ENCODE measurements at places on chromosomes 3 and 15.

DNA sequence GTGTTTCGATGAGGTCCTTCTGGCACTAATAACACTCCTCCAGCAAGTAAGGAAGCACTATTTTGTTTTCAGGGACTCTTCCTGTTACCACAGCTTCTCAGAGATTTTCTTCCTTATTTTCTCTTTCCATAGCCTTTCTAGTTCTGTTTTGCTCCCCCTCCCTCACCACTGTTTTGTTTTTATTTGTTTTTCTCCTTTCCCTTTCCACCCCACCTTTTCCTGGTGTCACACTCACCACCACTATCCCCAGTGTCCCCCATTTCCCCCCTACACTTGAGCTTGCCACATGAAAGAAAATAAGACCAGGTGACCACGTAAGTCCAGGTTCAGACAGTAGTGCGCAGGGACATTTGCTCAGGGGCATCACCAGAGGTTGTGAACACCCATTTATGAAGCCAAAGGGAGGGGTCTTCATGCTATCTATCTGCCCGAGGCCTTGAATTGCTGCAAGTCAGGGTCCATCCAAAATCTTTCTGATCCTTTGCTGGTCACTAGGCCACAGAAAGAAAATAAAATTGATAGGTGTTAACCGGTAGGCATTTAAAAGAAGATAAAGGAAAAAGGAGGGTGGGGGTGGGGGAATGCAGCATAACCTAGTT is 1.4 kb upstream of the RFTN1 start:
- DNase-seq, result no peak

GRCh38 chr15:85667491-85668424 is 127.0 kb downstream of the KLHL25 start:
- DNase-seq, result peak; percentile 34

DNA sequence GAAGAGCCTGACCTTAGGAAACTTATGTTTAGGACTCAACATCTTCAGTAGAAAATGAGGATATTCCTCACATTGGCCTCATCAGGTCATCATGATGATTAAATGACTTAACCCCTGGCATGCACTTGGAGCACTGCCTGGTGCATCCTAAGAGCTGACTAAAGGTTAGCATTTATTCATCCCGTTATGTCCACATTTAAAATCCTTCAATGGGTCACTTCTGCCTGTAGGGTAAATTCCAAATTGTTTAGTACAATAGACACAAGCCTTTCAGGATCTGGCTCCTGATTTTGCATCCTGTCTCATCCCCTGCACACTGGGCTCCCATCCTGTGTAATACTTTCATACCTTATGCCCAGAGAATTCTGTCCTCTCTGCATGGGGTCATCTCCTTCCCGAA is 195.2 kb upstream of the MCTP2 start:
- DNase-seq, result no peak

- DNase-seq, result no peak
Measured at GRCh38 chr15:26178640-26179220, 315.6 kb upstream of the ATP10A start.

DNA sequence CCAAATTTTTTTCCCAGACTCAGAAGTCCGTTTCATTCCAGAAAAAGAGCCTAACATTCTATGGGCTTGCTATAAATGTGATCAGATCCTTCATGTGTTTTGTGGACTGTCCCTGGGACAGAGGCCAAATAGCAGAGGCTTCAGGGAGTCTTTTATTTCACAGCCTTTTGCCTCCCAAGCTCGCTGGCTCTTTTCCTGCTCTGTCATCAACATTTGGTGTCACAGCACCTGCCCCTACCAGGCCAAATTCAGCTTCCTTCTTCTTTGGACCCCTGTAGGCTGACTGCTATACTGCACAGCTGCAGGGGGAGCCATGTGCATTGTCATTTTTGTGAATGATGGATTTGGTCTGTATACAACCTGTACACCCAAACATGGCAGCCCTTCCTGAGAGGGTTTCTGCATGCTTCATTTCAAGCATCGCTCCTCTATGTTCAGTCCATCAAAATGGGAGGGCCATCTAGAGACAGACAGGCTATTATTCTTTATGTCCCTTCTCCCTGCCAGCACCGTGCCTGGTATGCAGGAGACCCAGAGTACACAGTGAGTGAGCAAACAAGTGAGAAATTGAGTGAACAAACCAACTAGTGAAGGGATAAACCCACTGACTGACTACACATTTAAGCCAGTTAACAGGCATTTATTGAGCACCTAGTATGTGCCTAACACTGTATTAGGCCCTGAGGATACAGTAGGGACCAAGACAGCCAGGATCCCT is 17.9 kb upstream of the RPP14 start:
- no peak for DNase-seq

DNA sequence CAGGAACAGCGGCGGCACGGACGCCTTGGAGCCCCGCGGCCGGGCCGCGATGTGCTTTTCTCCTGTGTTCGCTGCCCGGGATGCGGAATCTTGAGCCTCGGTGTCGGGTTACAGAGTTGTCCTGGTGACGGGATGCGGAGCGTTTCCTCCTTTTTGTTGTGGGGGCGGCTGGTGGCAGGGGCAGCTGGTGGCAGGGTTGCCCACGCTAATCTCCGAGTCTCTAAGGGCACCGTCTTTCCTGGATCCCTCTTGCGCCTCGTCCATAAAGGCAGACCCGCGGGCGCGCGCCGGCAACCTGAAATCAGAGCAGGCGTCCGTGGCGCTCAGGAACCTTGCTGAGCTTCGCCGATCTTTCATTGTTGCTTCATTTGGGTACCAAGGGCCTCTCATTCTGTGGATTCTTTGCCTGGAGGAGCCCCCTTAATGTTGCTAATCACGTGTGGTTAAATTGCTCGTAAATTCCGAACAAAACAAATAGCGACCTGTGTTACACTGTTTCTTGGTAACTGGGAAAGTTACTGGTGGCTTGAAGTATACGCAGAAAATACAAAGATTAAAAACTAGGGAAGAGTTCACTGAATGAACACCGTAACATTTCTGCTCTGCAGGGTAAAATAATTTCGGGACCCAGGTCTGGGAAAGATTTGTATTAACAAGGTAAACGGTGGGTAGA is 844 bp upstream of the PFN2 start:
- no peak for DNase-seq

- DNase-seq, result no peak
Measured at GRCh38 chr15:81752546-81752942, 293.3 kb downstream of the MEX3B start.

- DNase-seq, result no peak
Measured at GRCh38 chr3:165883863-165884478, 46.7 kb upstream of the BCHE start.

DNA sequence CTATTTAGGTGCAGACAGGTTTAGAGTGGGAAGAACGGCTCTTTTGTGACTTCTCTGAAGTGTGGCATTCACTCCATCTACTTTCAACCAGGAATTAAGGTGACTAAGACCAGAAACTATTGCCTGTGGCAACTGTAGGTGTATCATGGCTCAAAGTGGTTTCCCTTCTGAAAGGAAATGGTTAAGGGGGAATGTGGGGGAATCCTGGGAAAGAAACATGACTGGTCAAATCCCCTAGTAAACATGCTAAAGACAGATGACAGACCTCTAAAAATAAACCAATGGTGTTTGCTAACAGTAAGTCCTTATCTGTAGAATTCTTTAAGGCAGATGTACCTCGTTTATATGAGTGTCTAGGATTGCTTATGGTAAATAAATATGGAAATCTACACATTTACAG is 56.9 kb downstream of the MEGF11 start:
- DNase-seq, result no peak

DNA sequence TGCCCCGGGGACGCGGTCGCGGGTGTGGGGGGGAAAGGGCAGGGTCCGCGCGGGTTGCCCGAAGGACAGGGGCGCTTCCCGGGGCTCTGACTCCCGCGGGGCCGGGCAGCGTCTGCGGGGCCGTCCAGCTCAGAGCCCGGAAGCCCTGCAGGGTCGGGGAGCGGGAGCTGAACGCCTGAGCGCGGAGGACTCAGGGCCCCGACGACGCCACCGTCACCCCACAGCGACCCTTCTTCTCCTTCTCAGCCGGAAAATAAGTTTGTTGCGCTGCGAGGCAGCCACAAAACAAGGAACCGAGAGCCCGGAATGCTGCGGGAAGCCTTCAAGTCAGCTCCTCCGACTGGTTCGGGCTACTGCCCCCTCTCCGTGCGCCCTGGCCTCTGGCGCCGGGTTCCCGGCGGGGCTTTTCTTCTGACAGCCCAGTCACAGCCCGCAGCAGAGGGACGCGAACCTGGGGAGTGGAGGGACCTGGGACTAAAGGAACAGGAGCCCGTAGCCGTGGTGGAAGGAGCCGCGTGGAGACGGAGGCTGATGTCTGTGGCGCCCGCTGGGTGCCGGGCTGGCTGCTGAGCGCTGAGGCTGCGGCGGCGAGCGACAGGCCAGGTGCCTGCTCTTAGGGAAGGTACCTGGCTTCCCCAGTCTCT is 484 bp downstream of the CNTN4 start:
- DNase-seq, result no peak

DNA sequence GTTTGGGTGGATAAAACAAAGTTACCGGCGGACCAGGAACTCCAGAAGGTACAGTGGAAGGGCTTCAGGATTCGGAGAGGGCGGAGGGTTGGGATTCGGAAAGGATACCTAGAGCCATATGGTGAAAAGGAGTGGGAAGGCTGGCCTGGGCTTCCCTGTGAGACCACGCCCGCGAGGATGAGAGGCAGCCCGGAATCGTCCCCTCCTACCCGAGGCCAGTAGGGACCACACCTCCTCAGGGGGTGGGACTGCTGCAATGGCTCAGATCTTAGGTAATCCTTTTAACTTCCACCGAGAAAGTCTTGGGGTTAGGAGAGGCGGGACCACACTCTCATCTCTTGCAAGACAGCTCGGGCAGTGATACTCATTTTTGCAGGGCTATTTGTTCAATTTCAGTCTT is 511.3 kb downstream of the OCA2 start:
- no peak for DNase-seq

DNA sequence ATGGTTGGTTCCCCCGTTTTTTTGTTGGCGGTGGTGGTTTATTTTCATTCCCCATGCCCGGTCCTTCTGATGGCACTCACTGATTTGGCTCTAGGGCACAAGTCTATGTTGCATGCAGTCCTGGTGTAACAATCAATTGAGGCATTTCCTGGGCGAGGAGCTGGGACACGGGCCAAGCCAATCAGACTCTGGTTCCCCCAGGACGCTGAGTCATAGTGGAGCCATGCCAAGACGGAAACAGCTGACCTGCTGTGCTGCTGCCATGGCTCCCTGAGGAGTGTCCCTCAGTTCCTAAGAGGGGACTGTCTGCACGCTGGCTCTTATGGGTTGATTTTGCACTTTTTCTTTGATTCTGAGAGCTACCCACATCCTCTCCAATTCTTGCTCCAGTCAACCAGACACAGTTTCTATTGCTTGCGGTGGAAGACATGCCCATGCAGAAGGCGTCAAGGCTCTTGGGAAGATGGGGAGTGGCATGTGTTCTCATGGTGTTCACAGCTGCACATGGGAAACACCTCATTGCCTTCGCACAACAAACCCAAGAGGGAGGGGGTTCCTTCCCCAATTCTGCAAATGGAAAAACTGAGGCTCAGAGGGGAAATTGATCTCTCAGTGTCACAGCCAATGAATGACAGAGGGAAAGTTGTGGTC is 28.3 kb upstream of the ALDH1L1 start:
- DNase-seq, result no peak

DNA sequence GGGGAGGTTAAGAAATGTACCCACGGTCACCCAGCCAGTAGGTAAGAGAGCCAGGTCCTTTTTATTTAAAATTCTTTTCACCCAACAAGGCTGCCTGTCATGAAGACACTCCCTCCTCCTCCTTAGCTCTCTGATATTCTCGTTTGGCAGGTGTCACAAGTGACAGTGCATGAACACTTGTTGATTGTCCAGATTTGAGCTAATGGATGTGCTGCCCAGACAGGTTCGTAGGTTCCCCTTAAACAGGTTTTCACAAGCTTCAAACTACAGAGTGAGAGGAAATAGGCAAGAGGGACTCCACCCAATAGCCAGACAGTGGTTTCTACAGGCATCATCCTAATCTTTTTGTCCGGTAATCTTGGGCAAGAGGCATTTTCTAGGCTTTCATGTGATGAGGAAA is 32.2 kb downstream of the ATP13A4 start:
- no peak for DNase-seq

- no peak for DNase-seq
Measured at GRCh38 chr15:90957031-90957790, 2.5 kb downstream of the RCCD1 start.

- DNase-seq, result no peak
Measured at GRCh38 chr15:29039466-29040369, 153.9 kb downstream of the APBA2 start.

DNA sequence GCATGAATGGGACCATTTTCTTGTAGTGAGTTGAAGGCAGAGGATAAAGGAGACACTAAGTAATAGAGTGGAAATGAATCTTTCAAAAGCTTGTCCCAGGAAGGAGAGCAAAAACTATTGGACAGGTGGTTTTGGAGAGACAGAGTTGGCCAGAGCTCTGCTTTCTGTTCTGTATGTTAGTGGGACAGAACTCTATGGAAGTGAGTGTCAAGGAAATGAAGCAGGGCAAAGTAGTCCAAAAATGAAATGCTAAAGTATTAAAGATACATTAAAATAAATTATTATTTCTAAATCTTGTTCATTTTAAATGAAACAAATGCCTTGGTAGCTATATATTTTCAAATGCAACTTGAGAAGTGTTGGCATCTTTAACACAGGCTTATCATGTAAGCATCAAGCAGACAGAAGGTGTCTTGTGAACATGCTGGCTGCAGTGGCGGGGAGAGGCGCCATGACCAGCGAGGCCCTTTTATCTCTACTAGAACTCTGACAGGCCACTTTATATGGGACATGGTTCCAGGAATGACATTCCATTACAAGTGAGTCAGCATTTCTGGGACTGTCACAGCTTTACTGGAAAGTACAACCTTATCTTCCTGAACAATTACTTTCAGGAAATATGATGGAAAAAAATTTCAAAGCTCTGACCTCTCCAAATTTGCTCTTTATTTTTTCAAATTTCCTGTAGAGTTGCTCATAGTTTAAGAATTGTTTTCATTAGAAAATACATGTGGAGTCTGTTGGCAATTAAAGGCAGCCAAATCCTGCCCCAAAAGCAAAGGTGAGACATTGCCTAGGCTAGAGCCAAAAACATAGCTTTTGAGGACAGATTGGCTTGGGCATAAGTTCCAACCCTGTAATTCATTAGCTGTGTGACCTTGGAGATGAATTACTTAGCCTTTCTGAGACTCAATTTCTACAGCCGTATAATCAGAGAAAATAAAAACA is 106.5 kb downstream of the ECT2 start:
- DNase-seq, result no peak

DNA sequence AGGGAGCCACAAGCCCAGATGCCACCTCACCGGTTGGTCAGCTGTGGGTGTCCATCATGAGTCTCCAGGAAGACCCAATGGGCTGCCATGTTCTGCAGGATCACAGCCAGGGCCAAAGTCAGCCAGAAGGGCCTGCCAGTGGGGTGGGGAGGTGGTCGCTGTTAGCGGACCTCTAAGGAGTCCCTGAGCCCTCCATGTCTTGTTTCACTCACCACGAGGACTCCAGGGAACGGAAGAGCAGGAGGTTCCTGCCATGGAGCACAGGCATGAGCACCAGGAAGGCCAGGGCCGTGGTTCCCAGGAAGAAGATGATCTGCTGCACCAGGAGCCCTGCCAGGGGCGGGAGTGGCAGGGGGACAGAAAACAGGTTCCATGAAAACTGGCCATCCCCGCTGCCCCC is 8.6 kb downstream of the ISLR start:
- no peak for DNase-seq

Measured in stimulated activated CD8-positive, alpha-beta memory T cell treated with anti-CD3 and anti-CD28 coated beads, Interleukin-4, amount 100 ng/mL, for 4 hours (primary cell).